Neuronal stem cell (in vitro differentiated cells): ENCODE measurements at places on chromosomes 6 and 20.
A peak's percentile ranks its signal among the peaks of the same experiment; 100 is the strongest.

- DNase-seq: no peak
Measured at GRCh38 chr6:105211831-105212230, 32.0 kb upstream of the POPDC3 start.

DNA sequence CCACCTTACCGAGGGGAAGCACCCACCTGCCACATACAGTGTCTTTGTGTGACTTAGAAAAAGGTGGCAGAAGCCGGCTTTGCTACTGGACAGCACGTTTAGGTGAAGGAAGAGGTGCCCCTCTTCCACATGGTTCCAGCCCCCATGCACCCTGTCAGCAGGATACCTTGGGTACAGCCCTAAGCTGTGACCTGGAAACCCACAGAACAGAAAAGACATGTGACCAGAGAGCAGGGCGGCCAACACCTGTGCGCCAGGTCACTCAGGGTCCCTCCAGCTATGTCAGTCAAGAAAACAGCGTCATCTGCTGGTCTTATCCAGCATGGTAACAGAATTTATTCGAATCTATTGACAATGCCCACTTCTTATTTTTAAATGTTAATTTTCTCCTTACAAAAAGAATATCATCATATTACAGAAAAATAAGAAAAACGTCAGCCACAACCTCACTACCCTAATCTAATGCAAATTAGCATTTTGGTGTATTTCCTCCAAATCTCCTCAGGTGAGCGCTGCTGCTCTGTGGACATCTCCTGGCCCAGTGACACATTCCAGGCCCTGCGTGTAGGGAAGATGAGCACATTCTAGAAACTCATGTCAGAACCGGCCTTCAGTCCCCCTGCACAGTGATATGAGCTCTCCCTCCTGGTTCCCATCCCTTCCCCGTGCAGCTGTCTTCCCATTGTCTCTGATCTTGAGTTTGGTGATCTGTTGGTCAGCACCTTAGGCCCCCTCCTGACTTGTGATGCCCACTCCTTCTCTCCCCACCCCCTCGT lies 37.2 kb downstream of the GTF2H5 start:
- DNase-seq: no peak

- no peak for DNase-seq
Measured at GRCh38 chr20:36761125-36761524, 12.4 kb downstream of the DSN1 start.

GRCh38 chr6:124190256-124190655 lies 386.6 kb downstream of the NKAIN2 start:
- DNase-seq: no peak

DNA sequence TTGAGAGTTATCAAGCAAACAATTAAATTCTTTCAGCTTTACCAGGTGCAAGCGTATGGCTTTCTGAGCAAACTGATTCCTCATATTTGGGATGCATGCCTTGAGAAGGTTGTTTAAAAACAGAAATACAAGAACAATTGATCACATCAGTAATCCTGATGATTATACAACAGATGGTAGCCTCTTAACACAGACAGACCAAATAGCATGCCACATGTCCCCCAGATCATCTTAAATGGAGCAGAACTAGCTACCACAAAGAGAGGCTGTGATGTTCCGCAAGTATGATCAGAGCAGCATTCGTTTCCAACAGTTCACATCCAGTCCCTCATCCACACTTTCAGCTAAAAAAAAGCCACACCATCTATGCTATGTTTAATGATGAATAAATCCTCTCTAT lies 246.2 kb upstream of the NRSN1 start:
- no peak for DNase-seq

DNA sequence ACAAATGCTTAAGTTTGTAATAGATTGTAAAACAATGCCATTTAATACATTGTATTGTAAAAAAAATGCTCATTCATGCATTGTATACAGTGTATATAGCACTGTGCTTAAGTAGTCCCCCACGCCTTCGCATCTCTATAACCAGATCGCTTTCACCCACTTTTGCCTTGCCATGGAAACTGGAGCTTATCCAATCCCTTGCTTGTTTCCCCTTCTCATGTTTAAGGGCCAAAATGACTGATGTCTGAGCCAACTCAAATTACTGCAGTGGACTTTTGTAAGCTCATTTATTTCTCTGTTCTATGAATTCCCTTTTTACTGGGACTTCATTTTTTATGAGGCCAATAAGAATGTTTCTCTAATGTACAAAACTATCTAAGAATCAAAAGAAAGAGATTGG lies 730.9 kb upstream of the GJE1 start:
- DNase-seq: no peak

- DNase-seq: no peak
Measured at GRCh38 chr6:15620611-15621010, 42.2 kb downstream of the DTNBP1 start.

- DNase-seq: no peak
Measured at GRCh38 chr6:107555449-107555848, 65.5 kb downstream of the SOBP start.

- DNase-seq: no peak
Measured at GRCh38 chr20:61300709-61301108, 48.6 kb downstream of the CDH4 start.

DNA sequence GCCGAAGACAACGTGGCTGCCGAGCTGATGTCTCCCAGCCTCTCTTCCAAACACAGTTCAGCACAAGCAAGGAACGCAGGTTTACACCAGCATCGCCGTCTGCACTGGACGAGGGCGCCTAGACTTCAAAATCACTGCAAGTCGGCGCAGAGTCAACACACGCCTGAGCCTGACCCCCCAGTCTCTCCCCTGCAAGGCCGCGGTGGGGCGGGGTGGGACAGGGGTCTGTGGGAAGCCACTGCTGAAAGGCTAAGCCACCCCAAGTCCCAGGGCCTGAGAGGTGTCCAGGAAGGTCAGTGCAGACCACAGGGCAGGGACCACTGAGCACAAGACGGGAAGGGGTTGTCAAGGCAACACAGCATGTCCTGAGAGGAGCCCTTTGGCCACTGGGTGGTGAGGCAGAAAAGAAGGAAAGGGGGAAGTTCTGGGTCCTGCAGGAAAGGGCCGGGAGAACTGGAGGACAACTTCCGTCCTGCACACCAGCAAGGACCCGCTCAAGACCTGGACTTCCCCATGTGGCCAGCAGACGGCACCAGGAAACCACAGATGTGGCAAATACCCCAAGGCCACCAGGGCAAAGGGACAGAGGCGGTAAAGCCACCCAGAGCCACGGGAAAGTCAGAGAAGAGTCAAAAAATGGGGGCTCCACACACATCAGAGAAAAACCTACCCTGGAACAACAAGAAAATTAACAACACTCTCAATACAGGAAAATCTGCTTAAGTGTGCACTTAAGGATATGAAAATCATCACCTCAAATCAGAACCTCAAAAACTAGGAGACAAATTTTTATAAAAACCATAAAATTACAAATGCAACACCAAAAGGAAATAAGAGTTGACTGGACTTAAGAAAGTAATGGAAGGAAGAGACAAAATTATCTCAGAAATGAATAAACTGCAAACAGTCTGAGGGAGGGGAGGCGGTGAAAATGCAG lies 84.8 kb downstream of the TAF4 start:
- DNase-seq: no peak

DNA sequence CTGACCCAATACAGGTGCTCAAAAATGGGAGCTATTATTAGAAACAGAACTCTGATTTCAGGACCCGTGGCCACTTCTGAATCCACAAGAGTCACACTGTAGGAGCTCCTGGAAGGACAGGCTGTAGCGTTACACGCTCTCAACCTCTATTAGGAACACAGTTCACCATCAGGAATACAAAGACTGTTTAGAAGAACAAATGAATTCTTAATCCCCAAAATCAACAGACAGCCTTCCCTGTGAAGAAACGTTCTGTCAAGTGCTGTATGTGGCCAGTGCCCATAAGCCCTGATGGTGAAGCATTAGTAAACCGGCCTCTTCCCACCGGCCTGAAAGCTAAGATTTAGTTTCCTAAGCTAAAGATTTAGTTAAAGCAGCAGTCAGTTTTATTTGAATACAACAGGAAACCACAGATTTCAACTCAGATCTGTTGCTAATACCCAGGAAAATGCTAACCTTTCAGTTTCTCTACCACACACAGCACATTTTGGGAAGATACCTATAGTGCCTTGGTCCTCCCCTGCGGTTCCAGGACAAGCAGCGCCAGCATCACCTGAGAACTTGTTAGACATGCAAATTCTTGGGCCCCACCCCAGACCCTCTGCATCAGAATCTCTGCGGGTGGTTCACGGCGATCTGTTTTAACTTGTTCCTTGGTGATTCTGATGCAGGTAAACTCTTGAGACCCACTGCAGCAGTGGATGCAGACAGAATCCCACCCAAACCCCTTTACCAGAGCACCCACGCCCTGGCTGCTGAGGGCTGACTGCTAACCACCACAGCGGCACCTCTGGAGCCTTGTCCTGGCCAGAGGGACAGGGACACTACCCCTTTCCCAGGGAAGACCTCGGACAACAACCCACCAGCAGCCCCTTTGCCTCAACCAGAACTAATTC lies 33.4 kb downstream of the MTRES1 start:
- DNase-seq: no peak

DNA sequence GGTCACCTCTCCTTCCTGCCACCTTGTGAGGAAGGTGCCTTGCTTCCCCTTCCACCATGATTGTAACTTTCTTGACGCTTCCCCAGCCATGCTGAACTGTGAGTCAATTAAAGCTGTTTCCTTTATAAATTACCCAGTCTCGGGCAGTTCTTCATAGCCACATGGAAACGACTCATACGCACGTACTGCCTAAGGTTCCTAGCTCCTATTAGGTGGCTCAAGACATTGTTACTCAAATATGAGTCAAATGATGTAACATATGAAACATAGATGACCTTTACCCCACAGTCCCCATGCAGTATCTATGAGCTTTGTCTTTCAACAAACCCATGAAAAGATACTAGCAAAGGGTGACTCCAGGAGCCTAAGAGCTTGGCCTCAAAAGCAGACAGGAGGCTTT lies 98.3 kb downstream of the SIM1 start:
- no peak for DNase-seq

DNA sequence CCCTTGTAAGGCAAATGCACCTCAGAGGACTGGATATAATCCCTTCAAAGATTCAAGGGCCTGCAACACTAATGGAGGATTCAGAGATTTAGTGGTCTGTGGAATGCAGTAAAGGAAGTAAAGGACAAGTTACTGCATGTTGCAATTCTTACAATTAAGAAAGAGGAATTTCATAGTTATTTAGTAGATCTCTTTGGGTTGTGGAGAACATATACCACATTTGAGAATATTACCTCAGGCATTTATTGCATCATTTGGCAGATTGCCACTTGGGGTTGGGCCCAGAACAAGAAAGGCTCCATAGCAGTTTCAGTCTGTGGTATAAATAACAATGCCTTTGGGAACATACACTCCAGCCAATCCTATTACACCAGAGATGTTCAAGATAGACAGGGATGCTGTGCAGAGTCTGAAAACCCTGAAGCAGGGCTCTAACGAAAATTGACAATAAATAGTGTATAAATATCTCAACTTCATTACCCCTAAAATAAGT lies 20.9 kb upstream of the EPM2A start:
- no peak for DNase-seq

DNA sequence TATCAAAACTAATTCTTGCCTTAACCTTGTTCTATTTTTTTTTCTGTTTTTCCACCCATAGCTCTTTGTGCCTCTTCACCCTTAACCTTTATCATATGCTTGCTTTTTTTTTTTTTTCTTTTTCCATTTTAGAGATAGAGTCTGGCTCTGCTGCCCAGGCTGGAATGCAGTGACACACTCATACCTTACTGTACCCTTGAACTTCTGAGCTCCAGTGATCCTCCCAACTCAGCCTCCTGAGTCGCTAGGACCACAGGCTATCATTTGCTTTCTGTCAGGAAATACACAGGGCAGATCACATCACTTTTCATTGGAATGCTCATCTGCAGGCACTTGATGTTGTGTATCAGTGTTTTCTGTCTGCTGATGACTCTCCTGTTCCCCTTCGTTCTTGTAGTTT lies 33.5 kb downstream of the TMEM170B start:
- no peak for DNase-seq

DNA sequence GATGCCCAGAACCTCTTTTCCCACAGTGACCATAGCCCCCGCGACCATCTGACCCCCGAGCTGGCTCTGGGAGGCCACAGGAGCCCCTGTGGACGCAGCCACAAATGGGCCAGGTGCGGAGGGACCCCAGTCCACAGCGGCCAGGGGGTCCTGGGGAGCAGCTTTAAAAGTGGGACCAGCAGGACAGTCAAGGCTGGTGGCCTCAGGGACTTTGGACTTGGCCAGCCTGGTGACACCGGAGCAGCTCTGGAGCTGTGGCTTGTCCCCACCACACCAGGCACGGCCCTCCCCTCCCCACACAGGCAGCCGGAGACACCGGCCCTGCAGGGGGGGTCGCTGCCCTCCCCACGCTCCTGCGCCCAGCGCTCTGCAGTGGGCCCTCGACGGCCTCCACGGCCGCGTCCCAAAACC lies 3.5 kb downstream of the FNDC11 start:
- DNase-seq: no peak

GRCh38 chr6:112357791-112358190 lies 10.7 kb downstream of the RFPL4B start:
- no peak for DNase-seq

DNA sequence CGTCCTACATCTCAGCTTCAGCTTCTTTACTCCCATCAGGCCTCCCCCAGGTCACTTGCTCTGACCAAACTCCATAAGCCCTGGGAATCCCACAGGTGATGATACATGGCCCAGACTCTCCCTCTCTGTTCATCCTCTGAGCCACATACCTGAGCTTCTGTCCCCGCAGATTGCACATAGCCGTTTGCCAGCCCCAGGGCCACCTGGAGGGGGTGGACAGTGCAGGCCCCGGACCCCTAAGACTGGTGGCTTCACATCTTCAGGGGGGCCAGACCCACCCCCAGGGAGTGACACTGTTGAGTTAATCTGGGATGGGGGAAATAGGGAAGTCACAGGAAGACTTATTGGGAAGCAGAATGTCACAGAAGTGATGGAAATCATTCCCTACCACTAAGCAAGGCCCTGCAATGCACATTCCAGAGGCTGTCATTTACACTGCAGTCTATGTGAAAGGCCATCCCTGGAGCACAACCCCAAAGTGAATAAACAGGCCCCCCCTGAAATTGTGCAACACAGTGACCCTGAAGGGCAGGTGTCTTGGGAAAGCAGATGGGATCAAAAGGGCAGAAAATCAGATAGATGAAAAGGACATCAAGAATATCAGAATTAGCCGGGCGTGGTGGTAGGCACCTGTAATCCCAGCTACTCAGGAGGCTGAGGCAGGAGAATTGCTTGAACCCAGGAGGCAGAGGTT lies 2.2 kb downstream of the RXRB start:
- no peak for DNase-seq

DNA sequence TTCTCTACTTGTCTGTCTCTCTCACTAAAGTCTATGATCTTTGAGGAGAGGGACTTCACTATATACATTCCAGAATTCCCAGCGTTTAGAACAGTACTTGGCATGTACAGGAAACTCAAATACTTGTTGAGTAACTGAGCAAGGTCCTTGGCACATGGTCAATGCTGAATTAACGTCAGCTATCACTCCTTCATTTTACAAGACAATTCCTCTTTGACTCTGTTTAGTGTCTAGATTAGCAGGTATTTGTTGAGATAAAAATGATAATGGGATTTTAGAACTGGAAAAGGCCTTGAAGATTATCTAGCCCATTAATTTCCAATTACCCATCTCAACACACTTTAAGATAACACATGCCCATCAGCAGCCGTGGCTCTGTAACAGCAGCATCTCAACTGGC lies 6.6 kb upstream of the GUCA1B start:
- DNase-seq: no peak

GRCh38 chr6:1436334-1437306 lies 47.2 kb downstream of the FOXF2 start:
- DNase-seq: peak; percentile 73

- DNase-seq: no peak
Measured at GRCh38 chr20:16283307-16283706, 289.9 kb downstream of the KIF16B start.

GRCh38 chr6:77173472-77174074 lies 289.7 kb downstream of the HTR1B start:
- no peak for DNase-seq
